Effector CD4-positive, alpha-beta T cell (primary cell): ENCODE measurements at places on chromosomes 12 and 14.

DNA sequence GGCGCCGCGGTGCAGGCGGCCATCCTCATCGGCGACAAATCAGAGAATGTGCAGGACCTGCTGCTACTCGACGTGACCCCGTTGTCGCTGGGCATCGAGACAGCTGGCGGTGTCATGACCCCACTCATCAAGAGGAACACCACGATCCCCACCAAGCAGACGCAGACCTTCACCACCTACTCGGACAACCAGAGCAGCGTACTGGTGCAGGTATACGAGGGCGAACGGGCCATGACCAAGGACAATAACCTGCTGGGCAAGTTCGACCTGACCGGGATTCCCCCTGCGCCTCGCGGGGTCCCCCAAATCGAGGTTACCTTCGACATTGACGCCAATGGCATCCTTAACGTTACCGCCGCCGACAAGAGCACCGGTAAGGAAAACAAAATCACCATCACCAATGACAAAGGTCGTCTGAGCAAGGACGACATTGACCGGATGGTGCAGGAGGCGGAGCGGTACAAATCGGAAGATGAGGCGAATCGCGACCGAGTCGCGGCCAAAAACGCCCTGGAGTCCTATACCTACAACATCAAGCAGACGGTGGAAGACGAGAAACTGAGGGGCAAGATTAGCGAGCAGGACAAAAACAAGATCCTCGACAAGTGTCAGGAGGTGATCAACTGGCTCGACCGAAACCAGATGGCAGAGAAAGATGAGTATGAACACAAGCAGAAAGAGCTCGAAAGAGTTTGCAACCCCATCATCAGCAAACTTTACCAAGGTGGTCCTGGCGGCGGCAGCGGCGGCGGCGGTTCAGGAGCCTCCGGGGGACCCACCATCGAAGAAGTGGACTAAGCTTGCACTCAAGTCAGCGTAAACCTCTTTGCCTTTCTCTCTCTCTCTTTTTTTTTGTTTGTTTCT, 1.7 kb downstream of the HSPA2 start:
- no peak for DNase-seq

DNA sequence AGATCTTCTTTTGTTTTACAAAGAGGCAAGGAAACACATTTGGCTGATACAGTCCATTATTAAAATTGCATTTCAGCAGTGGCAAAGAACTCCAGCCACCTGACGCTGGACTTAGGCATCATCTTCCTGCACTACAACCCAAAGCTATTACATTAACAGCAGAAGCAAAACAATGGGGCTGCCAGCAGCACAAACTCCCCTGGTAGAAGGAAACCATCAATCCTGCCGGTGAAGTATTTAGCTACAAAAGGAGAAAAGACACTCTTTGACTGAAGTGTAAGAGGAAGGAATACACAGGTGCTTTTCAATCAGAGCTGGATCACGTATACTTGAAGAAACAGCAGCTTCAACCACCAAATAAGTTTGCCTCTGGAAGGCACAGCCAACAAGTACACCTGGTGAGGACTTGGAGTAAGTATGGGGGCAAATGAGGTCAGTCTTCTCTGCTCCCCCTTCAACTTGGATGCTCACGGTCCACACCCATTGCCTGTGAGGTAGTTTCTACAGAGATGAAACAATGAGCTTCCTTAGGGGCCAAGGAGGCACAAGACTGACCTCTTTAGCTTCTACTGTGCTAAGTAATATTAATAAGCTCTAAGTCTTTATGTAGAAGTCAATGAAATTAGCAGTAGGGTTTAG, 125.9 kb upstream of the FOXN3 start:
- DNase-seq: no peak

GRCh38 chr12:32651151-32651955, 27.7 kb upstream of the DNM1L start:
- no peak for DNase-seq

GRCh38 chr14:50666772-50667683, 1.1 kb downstream of the SAV1 start:
- peak; percentile 25 for DNase-seq

DNA sequence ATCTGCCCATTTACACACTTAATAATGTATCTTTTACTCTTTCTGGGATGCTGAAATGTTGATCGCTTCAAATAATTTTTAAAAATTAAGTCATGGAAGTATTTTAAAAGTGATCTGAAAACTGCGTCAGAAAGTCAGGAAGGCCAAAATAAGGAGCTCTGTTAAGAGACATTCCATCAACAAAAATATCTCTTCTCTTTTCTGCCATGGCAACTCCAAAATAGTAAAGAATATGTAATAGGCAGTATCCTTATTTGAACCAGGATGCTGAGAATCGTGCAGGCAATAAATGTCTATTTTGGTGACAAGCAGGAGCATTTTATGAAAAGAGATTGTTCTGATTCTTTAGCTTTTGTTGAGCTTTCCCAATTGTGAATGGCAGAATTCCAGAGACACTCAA, 81.8 kb upstream of the PPP1R12A start:
- no peak for DNase-seq

DNA sequence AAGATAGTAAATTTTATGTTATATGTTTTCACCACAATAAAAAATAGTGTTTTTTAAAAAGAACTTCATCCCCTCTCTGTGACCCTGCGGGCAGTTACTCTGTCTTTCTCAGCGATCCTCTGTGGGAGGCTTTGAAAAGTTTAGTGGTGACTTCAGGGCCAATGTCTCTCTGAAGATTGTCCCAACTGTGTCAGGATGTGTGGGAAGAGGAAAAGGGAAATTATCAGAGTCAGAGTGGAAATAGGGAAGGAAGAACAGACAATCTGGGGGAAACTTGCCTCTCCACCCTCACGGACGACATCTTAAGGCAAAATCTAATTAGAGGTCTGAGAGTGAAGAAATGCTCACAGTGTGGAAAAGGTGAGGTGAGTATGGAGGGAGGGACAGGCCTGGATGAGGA, 3.5 kb upstream of the OR10P1 start:
- DNase-seq: no peak

- DNase-seq: no peak
Measured at GRCh38 chr12:68977909-68978610, 45.1 kb upstream of the CPM start.

DNA sequence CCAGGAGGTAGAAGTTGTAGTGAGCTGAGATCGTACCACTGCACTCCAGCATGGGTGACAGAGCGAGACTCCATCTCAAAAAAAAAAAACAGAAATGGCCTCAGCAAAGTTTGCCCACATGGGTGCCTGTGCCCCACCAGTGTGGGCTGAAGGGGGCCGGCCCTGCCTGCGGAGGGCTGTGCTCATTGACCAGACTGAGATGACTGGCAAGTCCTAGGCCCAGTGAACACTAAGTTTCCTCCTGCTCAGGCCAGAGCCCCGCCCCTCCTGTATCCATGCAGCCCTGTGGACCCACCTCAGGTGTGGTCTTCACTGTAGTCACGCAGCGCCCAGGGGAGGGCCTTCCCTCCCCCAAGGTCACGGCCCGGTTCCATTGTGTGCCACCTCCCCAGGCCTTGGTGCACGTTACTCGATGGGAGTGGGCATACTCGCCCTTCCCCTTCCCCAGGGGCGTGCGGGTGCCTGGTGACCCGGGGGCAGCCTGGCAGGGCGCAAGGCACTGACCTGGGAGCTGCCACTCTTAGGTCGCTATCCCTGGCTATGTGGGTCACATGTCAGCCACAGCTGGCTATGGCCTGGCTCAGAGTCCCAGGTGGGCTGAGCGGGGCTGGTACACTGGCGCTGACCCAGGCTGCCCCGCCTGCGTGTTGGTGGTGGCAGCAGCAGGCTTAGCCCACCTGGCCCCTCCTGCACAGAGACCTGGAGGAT, 16.1 kb downstream of the INF2 start:
- no peak for DNase-seq

DNA sequence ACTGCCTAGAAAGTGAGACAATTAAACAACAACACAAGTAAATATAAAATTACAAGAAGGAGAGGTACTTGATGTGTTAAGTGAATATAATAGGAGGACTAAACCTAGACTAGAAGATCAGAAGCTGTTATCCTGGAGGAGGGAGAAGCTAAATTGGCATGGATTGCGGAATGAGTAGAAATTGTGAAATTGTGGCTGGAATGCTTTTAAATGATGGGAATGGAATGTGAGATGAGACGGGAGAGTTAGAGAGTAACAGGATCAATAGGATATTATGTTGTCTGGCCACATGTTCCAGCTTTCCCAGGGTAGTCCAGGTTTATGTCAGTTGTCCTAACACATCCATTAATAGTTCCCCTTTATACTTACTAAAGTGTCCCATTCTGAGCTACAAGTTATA, 44.0 kb upstream of the CPNE8 start:
- DNase-seq: no peak

- DNase-seq: no peak
Measured at GRCh38 chr12:23055004-23055403, 430.0 kb downstream of the ETNK1 start.
